NAMALWA (cell line): ENCODE measurements at places on chromosomes 6 and 20.

DNA sequence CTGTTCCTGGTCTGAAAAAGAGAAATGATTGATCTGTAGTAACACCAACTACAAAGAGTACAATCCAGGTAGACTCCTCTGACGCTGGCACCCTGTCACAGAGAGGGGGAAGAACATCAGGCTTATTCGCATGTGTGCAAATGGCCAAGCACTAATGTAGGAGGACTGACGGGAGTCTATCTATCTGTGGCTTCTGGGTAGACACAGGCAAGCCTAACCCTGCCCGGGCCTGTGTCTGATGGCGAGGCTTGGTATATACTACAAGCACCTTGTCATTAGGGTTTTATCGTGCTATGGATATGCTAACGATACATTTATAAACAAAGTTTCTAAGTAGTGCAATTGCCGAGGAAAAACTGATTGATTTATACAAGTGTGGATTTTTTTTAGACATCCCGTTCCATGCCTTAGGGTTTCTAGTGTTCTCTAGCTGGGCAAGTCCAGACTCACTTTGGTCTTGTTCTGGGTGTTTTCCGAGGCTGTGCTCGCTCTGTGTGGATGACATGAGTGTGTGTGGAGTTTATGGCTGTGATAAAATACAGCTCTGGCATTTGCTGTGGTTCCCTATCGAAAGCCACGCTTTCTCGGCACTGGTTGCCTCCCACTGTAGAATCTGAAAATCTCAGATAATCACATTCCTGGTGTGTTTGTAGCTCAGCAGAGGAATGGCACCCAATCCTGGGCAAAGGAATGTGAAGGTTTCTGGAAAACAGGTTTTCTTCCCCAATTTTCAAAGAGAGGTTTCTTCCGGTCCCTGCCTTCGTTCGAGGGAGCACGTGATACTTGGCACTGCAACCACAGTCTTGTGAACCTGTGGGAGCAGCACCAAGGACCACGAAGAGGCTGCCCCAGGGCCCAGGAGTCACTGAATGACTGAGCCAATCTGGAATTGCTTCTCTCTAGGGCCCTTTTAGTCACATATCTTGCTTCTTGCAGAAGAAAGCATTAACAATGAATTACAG is 67.5 kb upstream of the EDN1 start:
- no peak for DNase-seq

DNA sequence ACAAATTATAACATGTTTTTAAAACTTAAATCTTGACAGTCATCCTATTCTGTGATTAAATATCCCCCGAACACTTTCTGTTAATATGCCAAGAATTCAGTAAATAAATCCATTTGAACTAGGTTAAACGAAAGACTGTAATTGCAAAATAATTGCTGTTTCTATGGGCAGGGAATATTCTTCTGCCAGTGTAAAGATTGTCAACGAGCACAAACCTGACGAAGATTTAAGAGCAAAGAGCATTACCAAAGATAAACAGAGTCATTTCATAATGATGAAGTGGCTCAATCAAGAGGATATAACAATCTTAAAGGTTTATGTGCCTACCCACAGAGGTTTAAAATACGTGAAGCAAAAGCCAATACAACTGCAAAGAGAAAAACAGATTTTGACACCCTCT is 76.3 kb upstream of the ADGRG6 start:
- DNase-seq, result no peak

DNA sequence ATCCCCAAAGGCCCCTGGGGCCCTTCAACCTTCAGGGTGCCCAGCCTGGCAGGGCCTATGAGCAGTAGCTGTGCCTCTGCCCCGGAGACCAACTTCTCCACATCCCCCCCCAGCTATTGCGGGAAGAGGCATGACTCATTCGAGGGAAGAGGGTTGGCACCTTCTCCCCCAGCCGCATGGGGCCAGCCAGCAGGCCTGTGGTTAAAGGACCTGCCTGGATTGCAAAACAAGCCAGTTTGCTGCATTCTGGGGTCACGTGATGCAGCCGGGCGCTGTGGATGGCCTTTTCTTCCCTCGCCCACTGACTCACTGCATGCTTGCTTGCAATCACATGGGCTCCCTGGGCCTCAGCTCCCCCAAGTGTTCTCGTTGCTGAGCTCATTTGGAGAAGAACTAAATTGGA is 182.5 kb downstream of the MAFB start:
- no peak for DNase-seq

DNA sequence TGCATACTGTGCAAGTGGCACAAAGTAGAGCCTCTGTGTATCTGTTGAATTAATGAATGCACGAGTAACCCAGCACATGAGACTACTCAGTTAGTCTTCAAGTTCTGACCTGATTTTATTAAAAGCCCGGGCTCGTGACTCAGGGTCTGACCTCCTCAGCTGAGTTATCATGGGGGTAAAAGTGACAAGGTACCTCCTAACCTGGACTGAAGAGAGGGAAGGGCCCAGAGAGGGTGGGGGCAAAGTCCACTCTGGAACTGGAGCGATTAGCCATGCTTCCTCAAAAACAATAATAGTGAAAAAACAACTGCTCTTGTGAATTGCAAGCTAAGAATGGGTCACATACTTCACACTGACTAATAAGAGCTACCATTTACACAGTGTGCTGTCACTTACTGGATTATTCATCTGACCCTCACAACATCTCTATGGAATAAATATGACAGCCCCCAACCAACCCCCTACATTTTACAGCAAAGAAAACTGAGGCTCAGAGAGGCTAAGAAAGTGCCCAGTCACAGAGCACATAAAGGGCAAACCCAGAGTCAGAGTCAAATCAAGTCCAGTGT is 26.7 kb downstream of the TRERF1 start:
- no peak for DNase-seq

DNA sequence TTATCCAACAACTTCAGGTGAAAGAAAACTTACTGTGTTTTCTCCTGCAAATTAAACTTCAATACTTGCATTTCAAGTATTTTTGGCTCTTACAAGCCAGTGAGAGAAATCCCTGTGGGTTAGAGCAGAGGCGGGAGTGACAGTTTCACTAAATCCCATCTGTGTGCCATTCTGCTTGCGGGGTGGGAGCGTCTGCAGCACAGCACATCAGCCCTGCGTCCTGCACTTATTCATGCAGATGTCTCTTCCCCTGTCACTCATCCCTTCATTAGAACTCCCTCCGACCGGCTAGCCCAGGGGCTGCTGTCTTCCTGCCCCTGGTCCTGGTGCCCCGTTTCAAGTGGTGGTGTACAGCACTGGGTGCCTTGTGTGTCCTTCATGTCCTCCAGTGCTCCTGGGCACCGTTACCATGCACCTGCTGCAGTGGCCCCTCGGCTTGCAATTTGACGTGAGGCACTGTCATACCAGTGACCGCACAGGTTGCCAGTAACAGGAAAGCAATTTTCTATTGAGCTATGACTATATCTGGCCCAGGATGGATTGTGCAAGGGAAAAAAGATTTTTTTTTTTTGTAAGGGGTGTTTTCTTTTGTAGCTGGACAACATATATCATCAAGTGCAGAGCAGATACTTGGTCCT is 59.4 kb downstream of the INSM1 start:
- DNase-seq, result no peak

- no peak for DNase-seq
These were observed 9.6 kb upstream of the BPHL start for GRCh38 chr6:3108746-3109414.

GRCh38 chr20:52996658-52997057 is 24.5 kb downstream of the TSHZ2 start:
- DNase-seq, result no peak

- no peak for DNase-seq
These were observed 469.6 kb upstream of the JARID2 start for GRCh38 chr6:14776307-14776706.

- no peak for DNase-seq
These were observed 272.0 kb downstream of the ADGB start for GRCh38 chr6:146870760-146871159.

DNA sequence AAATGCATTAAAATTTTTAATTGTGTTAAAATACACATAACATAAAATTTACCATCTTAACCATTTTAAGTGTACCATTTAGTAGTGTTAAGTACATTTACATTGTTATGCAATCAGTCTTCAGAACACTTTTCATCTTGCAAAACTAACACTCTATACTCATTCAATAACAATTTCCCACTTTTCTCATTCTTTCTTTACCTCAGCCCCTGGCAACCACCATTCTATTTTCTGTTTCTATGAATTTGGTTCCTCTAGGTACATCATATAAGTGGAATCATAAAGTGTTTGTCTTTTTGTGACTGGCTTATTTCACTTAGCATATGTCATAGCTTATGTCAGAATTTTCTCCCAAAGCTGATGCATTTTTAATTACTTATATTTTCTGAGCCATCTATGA is 32.2 kb downstream of the PCMT1 start:
- DNase-seq, result no peak

- no peak for DNase-seq
These were observed 137.0 kb upstream of the SULF2 start for GRCh38 chr20:47922269-47922668.

- no peak for DNase-seq
These were observed 132.0 kb downstream of the PCSK2 start for GRCh38 chr20:17358854-17359253.

- no peak for DNase-seq
These were observed 15.9 kb downstream of the KIZ start for GRCh38 chr20:21141825-21142224.

DNA sequence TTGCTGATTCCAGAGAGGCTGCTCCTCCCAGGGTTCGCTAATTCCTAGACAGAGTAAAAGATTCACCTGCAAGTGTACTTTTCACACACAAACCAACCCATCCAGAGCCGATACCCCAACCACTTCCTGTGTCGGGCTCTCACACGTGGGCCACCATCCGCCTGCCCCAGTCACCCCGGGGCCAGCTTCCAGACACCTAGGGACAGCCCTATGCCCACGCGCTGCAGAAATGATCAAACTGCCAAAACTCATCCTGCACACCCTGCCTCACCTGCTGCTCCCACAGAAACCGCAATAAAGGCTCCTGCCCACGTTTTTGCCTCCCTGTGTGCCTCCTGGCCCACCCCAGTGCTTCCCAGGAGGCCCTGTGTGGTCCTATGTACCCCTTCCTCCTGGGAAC is 59.5 kb downstream of the PSMG4 start:
- no peak for DNase-seq

DNA sequence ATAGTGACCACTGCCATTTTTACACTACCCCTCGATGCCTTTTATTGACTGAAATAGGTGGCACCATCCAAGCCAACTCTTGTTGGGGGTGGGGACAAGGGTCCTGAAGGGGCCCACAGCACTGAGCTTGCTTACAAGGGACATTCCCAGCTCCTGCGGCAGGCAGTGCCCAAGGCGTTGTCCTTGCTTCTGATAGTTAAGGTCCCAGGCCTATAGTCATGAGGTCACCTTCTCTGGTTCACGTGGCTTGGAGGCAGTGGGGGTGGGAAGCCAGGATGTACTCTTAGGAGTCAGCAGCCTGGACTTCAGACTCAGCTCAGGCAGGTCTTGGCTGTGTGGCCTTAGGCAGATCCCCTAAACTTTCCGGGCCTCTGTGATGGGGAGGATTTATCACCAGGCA is 48.6 kb downstream of the TOX2 start:
- DNase-seq, result no peak

GRCh38 chr6:168091381-168092264 is 12.6 kb upstream of the FRMD1 start:
- no peak for DNase-seq

GRCh38 chr20:43959079-43959919 is 44.6 kb downstream of the TOX2 start:
- no peak for DNase-seq

- no peak for DNase-seq
These were observed 20.7 kb downstream of the PRPF6 start for GRCh38 chr20:64001607-64002011.

DNA sequence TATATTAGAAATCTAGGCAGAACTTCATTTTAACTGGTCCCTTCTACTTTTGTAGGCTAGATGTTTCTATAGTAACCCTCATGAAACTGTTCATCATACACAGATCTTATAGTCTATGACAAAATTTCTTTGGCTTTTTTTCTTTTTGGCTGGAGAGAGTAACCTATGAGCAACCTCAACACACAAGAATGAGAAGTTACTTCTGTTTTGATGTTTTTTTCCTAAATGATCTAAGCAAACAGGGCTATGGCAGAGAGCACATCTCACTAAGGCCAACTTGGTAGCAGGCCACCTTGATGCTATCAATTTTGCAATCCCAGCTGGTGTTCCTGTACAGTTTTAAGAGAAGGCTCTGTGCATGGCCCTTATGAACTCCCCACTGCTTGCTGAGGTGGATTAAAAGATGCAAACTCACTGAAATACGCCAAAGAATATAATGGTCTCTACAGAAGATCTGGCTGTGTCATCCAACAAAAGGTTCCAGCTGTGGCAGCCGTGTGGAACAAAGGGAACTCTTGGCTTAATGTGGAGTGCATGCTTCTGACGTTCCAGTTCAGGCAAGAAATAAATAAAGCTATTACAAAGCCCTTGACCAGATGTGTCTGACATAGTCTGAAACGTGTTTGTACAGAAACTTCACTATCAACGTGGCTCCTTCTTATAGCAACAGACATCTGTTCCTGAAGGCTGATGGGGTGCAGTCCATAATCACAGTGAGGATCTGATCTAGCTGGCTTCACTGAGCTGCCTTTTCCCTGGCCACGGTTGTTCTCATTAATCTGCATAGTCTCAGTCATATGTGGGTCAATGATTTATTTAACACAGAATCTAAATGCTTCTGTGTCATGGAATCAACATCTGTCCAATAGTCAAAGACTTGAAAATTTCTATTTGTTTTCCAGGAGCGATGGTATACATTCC is 481.1 kb downstream of the BMP2 start:
- DNase-seq, result no peak

GRCh38 chr6:140697585-140697984 is 1323.1 kb upstream of the CITED2 start:
- DNase-seq, result no peak

- DNase-seq, result no peak
These were observed 121.6 kb downstream of the PREX1 start for GRCh38 chr20:48706116-48706656.

- no peak for DNase-seq
These were observed 66.7 kb upstream of the FYN start for GRCh38 chr6:111939902-111940301.

DNA sequence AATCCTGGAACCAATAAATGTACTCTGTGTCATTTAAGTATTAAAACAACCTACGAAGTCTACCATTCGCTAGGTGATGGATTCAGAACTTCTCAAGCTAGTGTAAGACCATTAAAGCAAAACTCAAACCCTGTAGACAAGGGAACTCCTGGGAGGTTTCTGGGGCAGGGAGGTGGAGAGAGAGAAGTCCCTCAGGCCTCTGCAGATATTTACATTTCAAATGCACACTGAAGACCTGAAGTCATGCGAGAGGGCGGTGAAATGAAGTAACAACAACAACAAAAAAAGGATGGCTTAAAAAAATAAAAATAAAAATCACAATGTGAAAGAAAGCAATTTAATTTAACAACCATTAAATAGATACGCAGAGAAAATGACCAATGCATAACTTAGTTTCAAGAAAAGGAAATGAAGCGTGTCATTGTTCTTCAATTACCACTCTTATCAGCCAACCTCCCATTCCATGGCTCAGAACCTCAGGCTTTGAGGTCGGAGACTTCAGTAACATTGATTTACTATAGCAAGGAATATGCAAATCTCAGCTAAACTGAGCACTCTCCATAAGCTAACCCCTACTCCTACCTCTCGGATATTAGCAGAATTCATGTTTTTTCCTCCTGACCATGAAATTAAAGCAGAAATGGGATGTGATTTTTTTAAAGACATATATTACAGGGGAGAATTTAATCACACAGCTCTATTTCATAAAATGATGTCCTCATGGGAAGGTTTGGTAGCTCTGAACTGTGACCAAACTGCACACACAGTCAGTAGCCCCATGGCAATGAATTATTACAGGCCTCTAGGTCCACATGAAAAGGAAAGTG is 140.6 kb downstream of the KIF16B start:
- DNase-seq, result no peak

GRCh38 chr6:34990971-34991560 is 102.0 kb downstream of the ANKS1A start:
- DNase-seq, result no peak
